ENCODE measurements at places on chromosomes 11 and 22.

DNA sequence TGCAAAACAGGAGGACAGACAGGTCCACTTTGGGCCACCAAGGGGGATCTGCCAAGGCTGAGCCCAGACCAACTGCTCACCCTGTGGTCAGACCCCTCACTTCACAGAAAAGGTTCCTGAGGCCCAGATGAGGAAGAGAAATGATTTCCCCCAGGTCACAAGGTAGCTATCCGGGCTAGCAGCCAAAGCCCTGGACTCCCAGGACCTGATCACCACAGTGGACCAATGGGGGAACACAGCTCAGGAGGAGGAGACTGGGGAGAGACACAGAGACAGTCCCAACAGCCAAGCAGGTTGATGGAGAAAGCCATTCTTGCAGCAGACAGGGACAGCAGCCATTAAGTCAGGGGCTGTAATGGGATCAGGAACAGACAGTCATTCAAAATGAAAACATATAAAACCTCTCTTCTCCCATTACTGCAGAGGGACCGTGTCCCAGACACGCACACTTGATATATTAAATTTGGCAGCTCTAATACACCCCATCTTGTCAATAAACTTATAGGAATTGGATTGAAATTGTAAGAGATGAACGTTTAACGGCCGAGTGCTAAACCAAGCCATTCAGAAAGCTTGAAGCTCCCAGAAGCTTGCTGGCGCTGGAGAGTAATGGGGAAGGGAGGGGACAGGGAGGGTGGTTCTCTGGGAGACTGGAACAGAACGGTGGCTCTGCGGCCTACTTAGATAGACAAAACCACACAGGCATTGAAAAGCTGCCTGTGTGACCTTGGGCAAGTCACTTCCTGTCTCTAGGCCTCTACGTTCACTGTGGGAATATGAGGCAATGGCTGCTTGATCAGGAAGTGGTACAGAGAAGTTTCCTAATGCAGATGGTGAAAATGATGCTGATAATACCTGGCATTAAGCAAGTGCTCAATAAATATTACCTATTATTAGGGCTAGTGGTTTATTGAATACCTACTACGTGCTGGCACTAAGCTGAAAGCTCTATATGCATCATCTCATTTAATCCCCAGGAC is 16.0 kb downstream of the ZMAT5 start:
- no peak for DNase-seq

DNA sequence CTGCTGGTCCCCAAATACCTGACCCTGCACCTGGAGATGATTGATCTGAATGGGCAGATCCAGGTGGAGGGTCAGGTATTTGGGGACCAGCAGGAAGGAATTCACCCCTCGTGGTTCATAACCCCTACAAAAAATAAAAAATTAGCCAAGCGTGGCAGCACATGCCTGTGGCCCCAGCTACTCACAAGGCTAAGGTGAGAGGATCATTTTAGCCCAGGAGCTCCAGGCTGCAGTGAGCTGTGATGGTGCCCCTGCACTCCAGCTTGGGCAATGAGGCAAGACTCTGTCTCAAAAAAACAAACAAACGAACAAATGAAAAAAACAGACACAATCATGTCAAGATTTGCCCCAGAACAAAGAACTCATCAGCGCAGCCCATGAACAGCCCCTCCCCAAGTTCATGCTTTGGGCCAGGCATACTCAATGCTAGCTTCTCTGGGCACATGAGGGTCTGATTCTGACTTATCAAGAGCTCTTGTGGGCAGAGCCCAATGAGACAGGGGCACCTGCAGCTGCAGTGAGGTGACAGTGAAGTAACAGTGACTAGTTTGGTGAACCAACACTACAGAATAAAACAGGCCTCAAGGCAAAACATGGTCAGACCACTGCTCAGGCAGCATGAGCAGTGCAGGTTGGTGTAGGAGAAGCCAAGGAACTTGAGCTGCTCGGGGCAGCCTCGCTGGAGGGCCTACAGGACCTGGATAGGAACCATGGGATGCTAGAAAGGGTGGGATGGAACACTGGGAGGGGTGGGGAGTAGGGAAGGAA is 10.2 kb upstream of the FCHSD2 start:
- DNase-seq, result no peak

DNA sequence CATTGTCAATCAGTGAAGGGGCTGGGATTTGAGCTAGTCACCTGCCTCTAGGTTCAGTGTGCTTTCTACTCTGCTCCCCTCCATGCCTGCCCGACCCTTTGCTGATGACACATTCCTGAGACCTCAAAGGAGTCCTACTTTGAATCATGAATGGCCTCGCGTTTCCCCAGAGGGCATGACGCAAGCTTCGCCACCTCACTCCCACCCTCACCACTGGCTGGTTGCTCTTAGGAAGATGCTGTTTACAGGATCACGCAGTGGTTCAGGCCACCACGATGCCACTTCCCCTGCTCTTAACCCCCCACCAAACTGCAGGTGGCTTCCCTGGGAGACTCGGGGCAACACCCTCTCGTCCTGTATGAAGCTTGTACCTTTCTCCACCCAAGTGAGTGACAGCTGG is 62.9 kb upstream of the B3GAT1 start:
- no peak for DNase-seq

GRCh38 chr22:19062943-19063308 is 59.3 kb downstream of the DGCR2 start:
- DNase-seq, result no peak

GRCh38 chr11:108534274-108534882 is 36.2 kb upstream of the POGLUT3 start:
- DNase-seq, result no peak

GRCh38 chr11:120271672-120272071 is 31.7 kb downstream of the POU2F3 start:
- no peak for DNase-seq

GRCh38 chr11:93850594-93851018 is at the start of gene VSTM5:
Gene VSTM5, minus strand, starts transcription at chr11:93850618. Its CDS starts 116 bp downstream, at chr11:93850502.
- DNase-seq, result no peak

- DNase-seq, result no peak
These were observed 6.6 kb downstream of the RNF121 start for GRCh38 chr11:71935338-71935925.

Measured in globus pallidus (tissue), 1 donor.